Trophoblast cell (in vitro differentiated cells and primary cell): ENCODE measurements at places on chromosomes 3 and 15.
A peak's percentile ranks its signal among the peaks of the same experiment; 100 is the strongest.

DNA sequence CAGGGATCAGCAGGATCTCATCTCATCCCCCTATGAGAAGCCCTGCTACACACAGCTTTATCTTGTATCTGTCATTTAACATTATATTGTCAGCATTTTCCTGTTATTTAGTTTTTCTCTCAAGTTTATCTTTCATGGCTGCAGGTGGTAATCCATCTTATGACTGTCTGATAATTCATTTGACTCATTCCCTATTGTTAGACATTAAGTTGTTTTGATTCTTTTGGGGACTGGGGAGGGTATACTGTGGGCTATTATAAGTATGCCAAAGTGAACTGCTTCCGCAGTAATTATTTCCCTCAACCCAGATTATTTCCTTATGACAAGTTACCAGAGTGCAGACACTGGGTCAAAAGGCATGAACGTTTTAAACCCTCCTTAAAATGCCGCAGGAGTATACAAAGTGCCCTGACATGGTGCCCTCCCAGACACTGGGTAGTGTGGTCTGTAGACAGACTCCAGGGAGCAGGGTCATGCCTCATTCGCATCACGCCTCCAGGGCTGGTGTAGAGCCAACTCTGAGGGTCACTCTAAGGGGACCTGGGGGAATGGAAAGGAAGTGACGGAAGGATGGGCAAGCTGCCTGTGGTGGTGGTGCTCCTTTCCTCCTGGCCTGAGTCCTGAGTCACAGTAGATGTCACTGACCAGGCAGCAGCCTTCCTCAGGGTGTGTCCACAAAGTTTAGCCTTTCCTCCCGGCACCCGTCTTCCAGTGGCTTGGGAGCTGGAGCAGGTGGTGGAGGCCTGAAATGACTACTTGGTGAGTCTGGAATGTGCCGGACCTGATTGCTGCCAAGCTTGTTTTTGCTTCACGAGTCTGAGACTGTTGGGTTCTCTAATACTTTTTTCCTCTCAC is 11.6 kb downstream of the GPR160 start:
- H3K27me3 ChIP-seq, result no peaks in the 10 kb centered on the region
- H3K27ac ChIP-seq, result no peak overlapping the region
- no peaks in the 10 kb centered on the region for H3K4me1 ChIP-seq
- H3K4me3 ChIP-seq, result no peak overlapping the region

DNA sequence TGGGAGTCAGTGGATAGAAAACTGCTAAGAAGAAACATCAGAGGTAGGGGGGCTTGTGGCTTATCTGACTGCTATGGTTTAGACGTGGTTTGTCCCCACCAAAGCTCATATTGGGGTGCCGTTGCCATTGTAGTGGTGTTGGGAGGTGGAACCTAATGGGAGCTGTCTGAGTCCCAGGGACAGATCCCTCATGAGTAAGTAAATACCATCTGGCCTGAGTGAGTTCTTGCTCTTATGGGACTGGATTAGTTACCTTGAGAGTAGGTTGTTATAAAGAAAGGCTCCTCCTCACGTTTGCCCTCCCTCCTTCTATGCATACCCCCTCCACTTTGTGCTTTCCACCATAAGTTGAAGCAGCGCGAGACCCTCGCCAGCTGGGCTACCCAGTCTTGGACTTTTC is 53.4 kb upstream of the VILL start:
- H3K27ac ChIP-seq, result peak overlapping the region; percentile 70
- DNase-seq, result no peak
- H3K4me3 ChIP-seq, result no peak overlapping the region
- H3K4me1 ChIP-seq, result peaks cover 27% of the 10 kb centered on the region

DNA sequence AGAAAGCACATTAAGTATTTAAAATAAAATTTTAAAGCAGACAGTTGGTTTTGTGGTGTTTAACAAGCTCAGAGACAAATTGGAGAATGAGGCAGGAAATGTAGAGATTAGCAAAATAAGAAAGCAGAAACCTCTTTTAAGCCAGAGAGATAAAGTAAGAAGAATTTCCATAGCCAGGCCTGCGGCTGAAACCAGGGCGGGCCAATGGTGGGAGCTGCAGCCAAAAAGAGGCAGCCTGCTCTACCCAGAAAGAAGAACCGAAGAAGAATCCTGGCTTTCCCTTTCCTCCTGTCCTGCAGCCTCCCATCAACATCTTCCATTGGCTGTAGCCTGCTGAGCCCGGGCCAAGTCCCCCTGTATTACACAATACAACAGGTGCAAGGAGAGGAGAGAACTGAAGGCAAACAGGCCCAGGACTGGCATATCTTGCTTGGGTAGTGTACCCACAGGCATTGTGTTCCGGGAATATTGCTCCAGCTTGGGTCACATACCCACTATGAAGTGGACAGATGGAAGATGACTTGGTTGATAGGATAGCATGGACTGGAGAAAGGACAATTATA is 11.5 kb upstream of the TFG start:
- no peaks in the 10 kb centered on the region for H3K36me3 ChIP-seq
- H3K4me3 ChIP-seq, result no peak overlapping the region
- DNase-seq, result no peak
- H3K27me3 ChIP-seq, result no peaks in the 10 kb centered on the region
- H3K4me1 ChIP-seq, result no peaks in the 10 kb centered on the region
- H3K27ac ChIP-seq, result no peak overlapping the region

- no peak overlapping the region for H3K27ac ChIP-seq
- H3K27me3 ChIP-seq, result no peaks in the 10 kb centered on the region
- H3K4me1 ChIP-seq, result no peaks in the 10 kb centered on the region
- H3K4me3 ChIP-seq, result no peak overlapping the region
Observed at GRCh38 chr3:97269202-97269601, 454.8 kb downstream of the EPHA6 start.

DNA sequence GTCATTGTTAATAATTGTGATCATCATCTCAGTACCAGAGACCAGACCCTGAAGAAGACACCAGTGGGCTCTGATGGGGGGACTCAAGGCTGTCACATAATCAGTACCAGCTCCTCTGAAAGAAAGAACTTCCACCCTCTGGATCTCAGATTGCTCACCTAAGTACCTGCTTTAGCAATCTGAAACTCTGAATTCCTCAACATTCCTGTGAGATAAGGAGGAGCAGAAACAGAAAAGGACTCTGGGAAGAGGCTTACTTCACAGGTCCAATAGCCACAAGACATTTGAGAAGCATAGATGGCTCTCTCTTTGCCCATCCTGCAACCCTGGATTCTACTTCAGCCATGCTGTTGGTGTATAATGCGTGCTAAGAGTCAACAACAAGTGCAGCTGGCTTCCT is 44.0 kb upstream of the OXTR start:
- H3K36me3 ChIP-seq, result no peaks in the 10 kb centered on the region
- H3K4me3 ChIP-seq, result no peak overlapping the region
- H3K27ac ChIP-seq, result no peak overlapping the region
- H3K27me3 ChIP-seq, result no peaks in the 10 kb centered on the region

DNA sequence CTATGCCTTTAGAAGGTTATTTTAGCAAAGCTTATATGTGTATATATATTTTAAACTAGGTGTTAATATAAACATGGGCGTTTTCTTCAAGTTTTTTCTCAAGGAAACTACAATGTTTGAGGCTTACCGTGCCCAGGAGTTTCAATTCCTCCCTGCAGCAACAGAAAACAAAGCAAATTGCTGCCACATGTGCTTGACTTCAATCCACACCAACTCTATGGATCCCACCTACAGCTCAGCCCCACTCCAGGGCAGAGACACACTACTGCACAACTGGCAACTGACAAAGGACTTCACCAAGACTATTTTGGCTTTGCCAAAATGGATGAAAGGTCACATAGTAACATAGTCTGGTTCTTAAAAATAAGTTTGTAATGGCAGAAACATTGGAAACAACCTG is 346.6 kb downstream of the ERC2 start:
- H3K27ac ChIP-seq, result no peak overlapping the region
- H3K4me3 ChIP-seq, result no peak overlapping the region
- no peak for DNase-seq
- H3K27me3 ChIP-seq, result no peaks in the 10 kb centered on the region
- no peaks in the 10 kb centered on the region for H3K36me3 ChIP-seq

DNA sequence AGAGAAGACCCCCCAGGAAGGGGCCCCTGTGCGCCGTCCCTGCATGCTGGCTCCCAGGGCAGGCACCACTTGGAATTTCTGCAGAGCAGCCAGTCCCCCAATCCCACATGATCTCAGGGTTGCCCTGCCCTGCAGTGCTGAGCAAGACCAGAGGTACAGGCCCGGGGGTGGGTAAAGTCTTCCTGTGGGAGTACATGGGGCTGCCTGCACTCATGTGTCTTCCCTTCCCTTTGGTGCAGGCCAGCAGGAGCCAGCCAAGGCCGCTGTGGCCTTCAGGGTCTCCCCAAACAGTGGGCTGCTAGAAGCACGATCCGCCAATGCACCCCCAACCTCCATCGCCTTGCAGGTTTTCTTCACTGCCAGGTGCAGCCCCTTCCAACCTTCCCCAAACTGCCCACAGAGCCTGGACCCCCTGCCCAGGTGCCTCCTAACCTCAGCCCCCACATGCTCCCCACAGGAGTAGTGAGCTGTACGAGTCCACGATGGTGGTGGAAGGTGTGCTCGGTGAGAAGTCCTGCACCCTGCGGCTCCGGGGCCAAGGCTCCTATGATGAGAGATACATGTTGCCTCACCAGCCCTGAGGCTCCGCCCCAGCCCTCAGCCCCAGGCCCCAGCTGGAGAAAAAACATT is 15.0 kb downstream of the ACAA1 start:
- H3K4me3 ChIP-seq, result no peak overlapping the region
- H3K27me3 ChIP-seq, result no peaks in the 10 kb centered on the region
- H3K36me3 ChIP-seq, result peaks cover 56% of the 10 kb centered on the region
- no peak for DNase-seq
- H3K27ac ChIP-seq, result no peak overlapping the region

GRCh38 chr3:123469323-123469995 is 20.6 kb upstream of the ADCY5 start:
- H3K27ac ChIP-seq, result no peak overlapping the region
- H3K4me3 ChIP-seq, result no peak overlapping the region
- no peaks in the 10 kb centered on the region for H3K36me3 ChIP-seq
- DNase-seq, result no peak
- H3K27me3 ChIP-seq, result no peaks in the 10 kb centered on the region
- H3K4me1 ChIP-seq, result no peaks in the 10 kb centered on the region

DNA sequence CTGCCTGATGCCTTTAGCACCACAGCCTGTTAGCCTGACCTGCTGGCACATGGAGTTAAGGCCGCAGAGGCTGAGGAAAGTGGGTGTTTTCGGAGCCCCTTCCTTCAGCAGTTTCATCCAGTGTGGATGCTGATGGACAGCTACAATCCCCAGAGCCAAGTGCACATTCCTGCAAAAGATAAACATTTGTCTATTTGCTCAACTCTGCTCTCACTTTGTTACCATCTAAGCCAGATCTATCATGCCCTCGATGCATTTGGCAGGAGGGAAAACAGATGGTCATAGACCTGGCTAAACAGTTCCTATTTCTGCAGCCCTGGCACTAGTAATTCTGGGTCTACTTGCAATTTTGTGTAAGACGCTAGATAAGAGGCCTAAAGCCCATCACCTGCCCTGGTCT is 312.9 kb upstream of the RASGRP1 start:
- no peak overlapping the region for H3K27ac ChIP-seq
- no peak for DNase-seq
- no peak overlapping the region for H3K4me3 ChIP-seq
- peaks cover 3% of the 10 kb centered on the region for H3K4me1 ChIP-seq
- H3K36me3 ChIP-seq, result no peaks in the 10 kb centered on the region

DNA sequence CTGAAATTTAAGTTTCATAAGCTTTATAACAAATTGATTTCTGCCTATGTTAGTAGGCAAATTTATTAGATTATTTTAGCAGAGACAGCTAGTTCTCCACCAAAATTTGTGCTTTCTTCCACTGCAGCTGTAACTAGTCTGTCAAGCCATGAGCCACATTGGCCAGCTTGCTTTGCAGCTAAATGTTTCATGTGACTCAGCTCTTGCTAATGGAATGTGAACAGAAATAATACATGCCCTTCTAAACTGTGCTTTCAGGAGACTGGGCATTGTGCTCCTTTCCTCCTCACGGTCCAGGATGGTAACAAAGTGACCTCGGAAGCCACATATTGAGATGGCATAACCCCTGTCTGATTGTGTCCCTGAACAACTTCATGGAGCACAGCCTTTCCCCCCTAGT is 51.3 kb upstream of the KPNA4 start:
- H3K4me3 ChIP-seq, result no peak overlapping the region
- no peak for DNase-seq
- H3K36me3 ChIP-seq, result no peaks in the 10 kb centered on the region
- H3K27ac ChIP-seq, result no peak overlapping the region

DNA sequence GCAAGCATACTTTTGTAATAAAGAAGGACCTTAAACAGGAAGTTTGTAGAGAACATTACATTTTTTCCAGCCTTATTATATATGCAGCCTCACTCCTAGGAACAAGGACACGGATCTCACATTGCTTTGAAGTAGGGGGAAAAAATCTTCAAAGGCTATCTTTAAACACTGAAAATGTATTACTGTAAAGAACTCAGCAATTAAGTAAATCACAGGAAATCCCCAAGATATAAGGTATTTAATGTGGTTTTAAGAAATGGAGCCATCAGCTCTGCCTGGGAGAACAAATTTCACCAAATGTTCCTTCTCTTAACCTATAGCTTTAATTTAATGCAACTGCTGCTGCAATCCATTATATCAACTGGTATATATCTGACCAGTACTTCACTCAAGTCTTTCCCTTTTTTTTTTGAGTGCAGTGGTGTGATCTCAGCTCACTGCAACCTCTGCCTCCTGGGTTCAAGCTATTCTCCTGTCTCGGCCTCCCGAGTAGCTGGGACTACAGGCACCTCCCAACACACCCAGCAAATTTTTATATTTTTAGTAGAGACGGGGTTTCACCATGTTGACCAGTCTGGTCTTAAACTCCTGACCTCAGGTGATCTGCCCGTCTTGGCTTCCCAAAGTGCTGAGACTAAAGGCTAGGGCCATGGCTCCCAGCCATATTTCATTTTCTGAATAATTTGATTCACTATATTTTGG is 2.8 kb downstream of the BTLA start:
- H3K4me3 ChIP-seq, result no peak overlapping the region
- H3K27me3 ChIP-seq, result no peaks in the 10 kb centered on the region
- no peaks in the 10 kb centered on the region for H3K36me3 ChIP-seq
- DNase-seq, result no peak
- no peak overlapping the region for H3K27ac ChIP-seq
- H3K4me1 ChIP-seq, result no peaks in the 10 kb centered on the region

- no peak overlapping the region for H3K27ac ChIP-seq
- H3K27me3 ChIP-seq, result no peaks in the 10 kb centered on the region
- H3K4me3 ChIP-seq, result no peak overlapping the region
- no peaks in the 10 kb centered on the region for H3K4me1 ChIP-seq
- no peak for DNase-seq
Observed at GRCh38 chr3:45249391-45249790, 23.3 kb upstream of the TMEM158 start.

GRCh38 chr3:191339316-191339917 is 9.1 kb upstream of the UTS2B start:
- H3K27me3 ChIP-seq, result no peaks in the 10 kb centered on the region
- H3K36me3 ChIP-seq, result no peaks in the 10 kb centered on the region
- H3K4me3 ChIP-seq, result no peak overlapping the region
- H3K4me1 ChIP-seq, result peaks cover 2% of the 10 kb centered on the region

DNA sequence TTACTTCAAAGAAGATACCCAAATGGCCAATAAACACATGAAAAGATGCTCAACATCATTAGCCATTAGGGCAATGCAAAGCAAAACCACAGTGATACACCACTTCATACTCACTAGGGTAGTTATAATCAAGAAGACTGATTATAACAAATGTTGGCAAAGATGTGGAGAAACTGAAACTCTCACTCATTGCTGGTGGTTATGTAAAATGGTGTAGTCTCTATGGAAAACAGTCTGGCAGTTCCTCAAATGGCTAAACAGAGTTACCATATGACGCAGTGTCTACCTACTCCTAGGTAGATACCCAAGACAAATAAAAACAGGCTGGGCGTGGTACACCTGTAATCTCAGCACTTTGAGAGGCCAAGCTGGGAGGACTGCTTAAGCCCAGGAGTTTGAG is 3.5 kb upstream of the ZFAND6 start:
- H3K27me3 ChIP-seq, result no peaks in the 10 kb centered on the region
- no peak overlapping the region for H3K27ac ChIP-seq
- H3K36me3 ChIP-seq, result no peaks in the 10 kb centered on the region
- no peak overlapping the region for H3K4me3 ChIP-seq
